ENCODE measurements at places on chromosomes 5 and 9.

DNA sequence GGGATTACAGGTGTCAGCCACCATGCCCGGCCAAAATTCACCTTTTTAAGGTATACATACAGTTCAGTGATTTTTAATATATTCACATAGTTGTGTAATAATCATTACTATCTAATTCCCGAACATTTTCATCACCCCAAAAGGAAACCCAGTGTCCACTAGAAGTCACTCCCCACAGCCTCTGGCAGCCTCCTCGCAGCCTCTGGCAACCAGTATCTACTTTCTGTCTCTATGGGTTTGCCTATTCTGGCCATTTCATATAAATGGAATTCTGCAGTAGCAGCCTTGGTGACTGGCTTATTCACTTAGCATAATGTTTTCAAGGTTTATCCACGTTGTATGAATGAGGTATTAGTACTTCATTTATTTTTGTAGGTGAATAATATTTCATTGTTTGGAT is 59.0 kb downstream of the UBAP1 start:
- DNase-seq = no peak

GRCh38 chr9:14155237-14155636 is 158.7 kb downstream of the NFIB start:
- DNase-seq = no peak

- DNase-seq = no peak
Observed at GRCh38 chr5:120841830-120842229, 377.7 kb downstream of the PRR16 start.

GRCh38 chr9:96169484-96169883 is 132.5 kb downstream of the HSD17B3 start:
- no peak for DNase-seq

GRCh38 chr9:126361810-126362238 is 35.2 kb downstream of the MVB12B start:
- DNase-seq = no peak

- no peak for DNase-seq
Observed at GRCh38 chr9:19998823-19999455, 210.1 kb upstream of the SLC24A2 start.

DNA sequence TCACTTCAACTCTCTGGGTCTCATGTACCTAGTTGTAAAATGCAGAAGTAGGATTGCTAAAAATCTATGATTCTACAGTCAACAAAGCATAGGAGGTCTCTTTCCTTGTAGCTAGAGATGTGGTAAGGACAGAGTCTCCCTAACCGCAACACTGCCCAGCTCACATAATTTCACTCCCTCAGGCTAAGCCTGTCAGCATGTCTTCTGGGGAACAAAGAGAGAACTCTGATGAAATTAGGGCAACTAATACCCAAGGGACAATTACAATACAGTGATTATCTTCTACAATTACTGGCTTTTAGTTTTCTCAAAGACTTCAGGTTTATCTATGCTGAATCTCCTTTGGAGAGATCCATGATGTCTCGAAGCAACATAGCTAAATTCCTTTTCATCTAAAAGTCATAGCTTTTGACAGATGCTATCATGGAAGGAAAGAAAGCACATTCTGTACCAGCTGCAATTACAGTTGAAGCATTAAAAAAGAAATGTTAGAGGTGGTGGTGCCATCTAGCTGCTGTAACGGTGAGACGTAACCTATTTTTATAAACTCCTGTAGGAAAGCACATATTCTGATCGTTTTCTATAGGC is 141.1 kb upstream of the TARS1 start:
- DNase-seq = no peak

- DNase-seq = no peak
Observed at GRCh38 chr5:97377582-97377981, 194.5 kb upstream of the RIOK2 start.

GRCh38 chr5:136056771-136057335 is 28.1 kb downstream of the TGFBI start:
- DNase-seq = no peak

- no peak for DNase-seq
Observed at GRCh38 chr9:83011611-83012010, 51.3 kb downstream of the RASEF start.

GRCh38 chr5:137843676-137844299 is 23.9 kb upstream of the MYOT start:
- DNase-seq = no peak

GRCh38 chr5:125033602-125034001 is 287.2 kb upstream of the ZNF608 start:
- no peak for DNase-seq

- no peak for DNase-seq
Observed at GRCh38 chr5:136210259-136210658, 17.3 kb upstream of the SMIM32 start.

- no peak for DNase-seq
Observed at GRCh38 chr5:96961053-96961452, 25.2 kb downstream of the LNPEP start.

GRCh38 chr9:77541600-77541999 is 106.5 kb downstream of the GNA14 start:
- no peak for DNase-seq

DNA sequence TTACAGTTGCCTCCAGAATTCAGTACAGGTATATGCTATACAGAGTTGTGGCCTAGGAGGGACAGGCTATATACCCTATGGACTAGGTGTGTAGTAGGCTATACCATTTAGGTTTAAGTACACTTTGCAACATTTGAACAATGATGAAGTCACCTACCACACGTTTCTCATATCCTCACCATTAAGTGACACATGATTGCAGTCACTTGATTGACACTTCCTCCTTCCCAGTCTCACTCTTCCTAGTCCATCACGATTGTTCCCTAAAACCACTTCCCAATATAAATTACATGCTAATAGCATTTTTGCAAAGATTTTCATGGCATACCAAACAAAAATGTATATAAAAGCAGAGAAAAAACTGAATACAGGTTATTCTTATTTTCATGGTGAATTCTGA is 312.2 kb downstream of the EPB41L4A start:
- no peak for DNase-seq
